Astrocyte of the hippocampus (primary cell): ENCODE measurements at places on chromosomes 11 and 22.

- DNase-seq = no peak
These were observed 79.4 kb downstream of the IGLL1 start for GRCh38 chr22:23500508-23501260.

- DNase-seq = no peak
These were observed 3.6 kb upstream of the ZDHHC8 start for GRCh38 chr22:20127869-20128618.

GRCh38 chr11:46345131-46345597, 2.1 kb upstream of the DGKZ start:
- DNase-seq = no peak

GRCh38 chr11:44928144-44928543, 22.5 kb downstream of the TP53I11 start:
- no peak for DNase-seq

- no peak for DNase-seq
These were observed 27.0 kb downstream of the ART5 start for GRCh38 chr11:3614742-3615171.
